ENCODE measurements at places on chromosomes 7 and 10.
A peak's percentile ranks its signal among the peaks of the same experiment; 100 is the strongest.

- DNase-seq: peak; percentile 51
Measured at GRCh38 chr10:30002426-30003266, 56.7 kb downstream of the JCAD start.

- DNase-seq: no peak
Measured at GRCh38 chr10:97111615-97112014, 74.1 kb downstream of the SLIT1 start.

- no peak for DNase-seq
Measured at GRCh38 chr10:102281102-102281487, 35.8 kb downstream of the GBF1 start.

DNA sequence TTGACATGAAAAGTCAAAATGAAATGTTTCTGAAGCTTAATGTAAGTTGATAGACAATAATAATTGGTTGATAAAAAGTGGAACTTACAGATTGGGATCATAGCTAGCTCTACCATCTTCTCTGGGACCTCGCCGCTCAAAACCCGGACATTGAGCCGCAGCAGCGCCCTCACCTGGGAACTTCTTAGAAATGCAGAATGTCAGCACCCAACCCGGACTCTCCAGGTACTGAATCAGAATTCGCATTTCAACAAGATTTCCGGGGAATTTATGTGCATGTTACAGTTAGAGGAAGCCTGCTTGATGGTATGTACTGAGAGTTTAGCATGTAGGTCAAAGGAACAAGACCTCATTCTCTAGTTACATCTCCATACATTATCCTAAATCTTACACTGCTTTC, 36.7 kb upstream of the ABLIM1 start:
- peak; percentile 36 for DNase-seq

- no peak for DNase-seq
Measured at GRCh38 chr7:35754741-35755140, 46.1 kb upstream of the SEPTIN7 start.

DNA sequence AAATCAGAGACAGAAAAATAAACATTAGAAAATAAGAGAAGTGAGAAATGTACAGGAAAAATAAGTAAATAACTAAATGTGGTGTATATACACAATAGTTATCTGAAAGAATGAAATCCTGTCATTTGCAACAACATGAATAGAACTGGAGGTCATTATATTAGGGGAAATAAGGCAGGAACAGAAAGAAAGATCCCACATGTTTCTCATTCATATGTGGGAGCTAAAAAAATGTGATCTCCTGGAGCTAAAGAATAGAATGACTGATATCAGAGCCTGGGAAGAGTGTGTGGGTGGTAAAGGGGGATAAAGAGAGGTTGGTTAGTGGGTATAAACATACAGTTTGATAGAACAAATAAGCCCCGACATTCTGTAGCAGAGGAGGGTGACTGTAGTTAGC, 27.3 kb downstream of the PLXDC2 start:
- DNase-seq: no peak

DNA sequence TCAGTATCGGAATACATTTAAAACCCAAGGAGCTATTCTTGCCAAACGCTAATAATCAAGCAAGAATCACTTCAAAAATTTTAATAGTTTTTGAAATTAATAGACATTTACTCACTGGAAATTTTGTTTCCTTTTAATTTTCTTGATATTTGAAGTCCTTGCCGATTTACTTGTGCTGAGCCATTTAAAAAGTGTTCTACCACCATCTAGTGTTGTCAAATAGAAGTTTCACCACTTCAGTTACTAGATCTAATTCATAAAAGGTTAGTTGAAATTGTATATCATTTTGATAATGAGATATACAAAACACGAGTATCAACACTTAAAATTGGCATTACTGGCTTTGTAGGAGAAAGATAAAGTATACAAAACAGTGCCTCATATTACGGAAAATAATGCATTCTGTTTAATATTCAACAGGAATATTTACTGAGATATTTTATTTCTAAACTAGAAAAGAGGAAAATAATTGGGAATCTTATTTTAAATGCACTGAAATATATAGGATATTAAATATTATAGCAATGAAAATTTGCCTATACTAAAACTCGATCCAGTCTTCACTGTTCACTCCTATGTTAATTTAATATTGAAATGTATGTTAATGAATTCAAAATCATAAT, 664.8 kb upstream of the SEMA3D start:
- DNase-seq: no peak

DNA sequence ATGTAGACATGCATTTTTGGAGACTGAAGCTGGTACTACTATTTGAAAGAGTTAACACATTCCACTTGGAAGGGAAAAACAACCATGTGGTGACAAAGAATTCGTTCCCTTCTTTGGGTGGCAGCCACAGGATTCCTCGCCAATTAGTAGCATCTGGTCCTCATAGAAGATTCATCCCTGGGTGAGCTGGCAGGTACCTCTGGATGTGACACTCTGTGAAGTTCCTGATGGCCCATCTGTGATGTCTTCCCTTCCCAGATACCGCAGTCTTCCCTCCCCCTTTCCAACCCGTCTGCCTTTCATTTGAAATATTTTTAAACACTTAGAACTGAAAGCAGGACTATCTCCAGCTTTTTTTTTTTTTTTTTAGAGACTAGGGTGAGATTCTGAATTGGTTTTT, 569.5 kb downstream of the TYW1 start:
- DNase-seq: no peak

GRCh38 chr10:111590703-111591102, 513.9 kb downstream of the ADRA2A start:
- no peak for DNase-seq

- no peak for DNase-seq
Measured at GRCh38 chr10:123854498-123854897, 37.1 kb downstream of the CPXM2 start.

DNA sequence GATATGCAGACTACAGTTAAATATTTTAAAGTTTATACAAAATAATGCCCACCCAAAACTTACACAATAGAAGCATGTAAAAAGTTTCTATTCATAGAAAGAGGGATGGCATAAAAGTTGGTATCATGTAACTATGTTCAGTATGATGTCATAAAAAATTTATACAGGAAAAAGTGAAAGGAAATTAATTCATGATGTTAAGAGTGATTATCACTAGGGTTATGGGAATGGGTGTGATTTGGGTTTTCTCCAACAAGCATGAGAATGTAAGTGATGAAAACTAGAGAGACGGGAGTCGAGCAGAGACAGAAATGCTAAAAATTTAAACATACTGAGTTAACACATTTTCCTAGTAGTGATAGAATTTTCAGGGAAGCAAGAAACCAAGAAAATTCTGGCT, 52.7 kb downstream of the GDI2 start:
- no peak for DNase-seq

DNA sequence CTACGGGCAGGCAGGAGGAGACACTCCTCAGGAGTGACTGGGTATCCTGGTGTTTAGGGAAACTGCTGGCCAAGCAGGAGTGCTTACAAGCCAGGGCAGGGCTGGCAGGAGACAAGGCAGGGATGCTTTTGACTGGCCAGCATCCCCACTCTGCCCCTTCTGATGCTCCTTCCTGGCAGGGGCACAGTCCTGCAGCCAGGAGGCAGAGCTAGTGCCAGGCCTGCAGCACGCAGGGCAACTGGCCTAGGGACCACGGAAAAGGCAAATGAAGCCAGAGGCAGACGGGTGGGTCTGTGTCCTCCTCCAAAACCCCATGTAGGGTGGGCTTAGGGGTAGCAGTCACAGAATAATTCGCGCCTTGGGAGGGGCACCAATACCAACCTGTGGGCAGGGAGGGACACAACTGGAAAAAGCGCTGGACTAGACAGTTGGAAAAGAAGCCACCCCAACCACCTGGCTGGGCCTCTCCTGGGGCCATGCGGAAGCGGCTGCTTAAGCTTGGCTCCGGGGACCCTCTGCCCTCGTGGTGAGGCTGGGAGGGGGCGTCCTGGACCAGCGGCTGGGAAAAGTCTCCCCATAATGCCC, 4.8 kb downstream of the IMPDH1 start:
- no peak for DNase-seq

GRCh38 chr7:76236224-76236623, 34.5 kb downstream of the SRRM3 start:
- DNase-seq: no peak

- no peak for DNase-seq
Measured at GRCh38 chr7:108629651-108630400, 60.2 kb downstream of the DNAJB9 start.

DNA sequence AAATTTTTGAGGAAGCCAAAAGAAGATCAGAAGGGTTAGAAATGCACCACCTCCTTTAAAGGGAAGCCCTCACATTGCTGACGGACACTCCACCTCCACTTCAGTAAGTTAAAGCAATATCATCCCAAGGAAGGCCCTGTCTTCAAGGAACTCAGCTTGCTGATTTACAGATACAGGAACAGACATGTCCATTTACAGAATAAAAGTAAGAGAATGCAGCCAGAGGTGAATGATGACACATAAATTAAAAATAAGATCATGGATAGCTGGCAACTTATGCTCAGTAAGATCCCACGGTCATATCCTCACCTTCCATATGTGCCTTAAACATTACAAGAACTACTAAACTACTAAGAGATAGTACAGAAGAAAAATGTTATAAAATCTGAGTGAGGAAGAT, 20.4 kb downstream of the GRB10 start:
- DNase-seq: no peak

DNA sequence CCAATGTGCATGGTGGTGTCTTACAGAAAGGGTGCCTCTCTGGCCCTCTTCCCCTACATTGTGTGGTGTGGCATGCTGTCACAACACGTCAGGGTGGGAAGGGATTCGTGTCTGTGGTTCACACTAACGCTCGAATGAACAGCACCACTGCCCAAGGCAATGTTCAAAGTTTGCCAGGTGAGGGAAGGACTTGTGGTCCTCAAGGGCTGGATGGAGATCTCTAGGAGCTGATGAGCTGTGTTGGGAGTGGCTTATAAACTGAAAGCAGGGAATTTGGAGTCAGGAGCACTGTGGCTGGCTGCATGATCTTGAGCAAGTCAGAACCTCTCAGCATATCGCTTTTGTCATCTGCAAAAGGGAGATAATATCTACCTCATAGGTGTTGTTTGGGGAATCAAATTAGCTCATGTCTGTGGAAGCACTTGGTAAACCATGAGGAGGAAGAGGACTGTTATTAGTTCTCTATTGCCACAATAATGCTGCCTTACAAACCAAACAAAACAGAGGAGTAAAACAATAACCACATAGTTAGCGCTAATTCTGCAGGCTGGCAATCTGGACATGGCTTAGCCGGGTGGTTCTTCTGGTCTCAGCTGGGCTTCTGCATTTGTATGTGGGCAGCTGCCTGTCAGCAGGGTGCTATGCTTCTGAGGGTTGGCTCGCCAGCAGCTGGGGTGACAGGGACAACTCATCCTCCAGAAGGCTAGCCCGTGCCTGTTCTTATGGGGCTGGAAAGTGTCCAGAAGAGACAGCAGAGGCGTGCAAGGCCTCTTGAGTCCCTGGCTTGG, 22.9 kb upstream of the C10orf105 start:
- DNase-seq: peak; percentile 40

- no peak for DNase-seq
Measured at GRCh38 chr7:45657890-45658715, 83.9 kb downstream of the ADCY1 start.

DNA sequence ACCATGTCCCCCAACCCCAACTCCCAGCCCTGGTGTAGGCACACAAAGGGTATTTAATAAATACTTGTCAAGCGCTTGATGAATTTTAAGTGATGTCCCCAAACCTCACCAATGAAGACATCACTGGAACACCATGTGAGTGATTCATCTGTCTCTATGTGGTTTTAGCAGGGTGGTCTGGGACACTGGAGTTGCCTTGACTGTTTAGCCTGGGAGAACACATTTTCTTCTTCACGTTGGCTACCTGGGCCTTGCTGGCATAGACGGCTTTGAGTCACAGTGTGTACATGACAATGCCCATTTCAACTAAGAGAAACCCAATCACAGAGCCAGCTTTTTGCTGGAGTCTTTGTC, 24.8 kb upstream of the SHH start:
- no peak for DNase-seq

DNA sequence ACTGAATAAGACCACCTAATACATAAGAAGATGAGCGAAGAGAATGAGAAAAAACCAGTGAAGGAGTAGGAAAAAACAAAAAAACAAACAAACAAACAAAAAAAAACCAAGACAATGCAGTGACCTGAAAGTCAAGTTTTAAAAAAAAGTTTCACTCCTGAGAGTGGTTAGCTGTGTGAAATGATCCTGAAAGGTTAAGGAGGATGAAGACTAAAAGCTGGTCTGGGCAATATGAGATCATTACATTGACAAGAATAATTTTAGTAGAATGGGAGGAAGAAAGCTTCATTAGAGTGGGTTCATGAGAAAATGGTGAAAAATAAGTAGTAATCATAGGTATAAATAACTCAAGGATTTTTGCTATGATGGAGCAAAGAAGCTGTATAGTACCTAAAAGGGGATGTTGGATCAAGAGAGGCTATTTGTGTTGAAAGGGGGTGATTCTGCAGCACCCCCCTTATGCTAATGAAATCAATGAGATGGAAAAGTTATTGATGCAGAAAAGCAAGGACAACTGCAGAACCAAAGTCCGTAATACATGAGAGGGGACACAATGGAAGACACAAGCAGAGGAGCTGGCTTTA, 80.2 kb downstream of the KMT2C start:
- DNase-seq: no peak

DNA sequence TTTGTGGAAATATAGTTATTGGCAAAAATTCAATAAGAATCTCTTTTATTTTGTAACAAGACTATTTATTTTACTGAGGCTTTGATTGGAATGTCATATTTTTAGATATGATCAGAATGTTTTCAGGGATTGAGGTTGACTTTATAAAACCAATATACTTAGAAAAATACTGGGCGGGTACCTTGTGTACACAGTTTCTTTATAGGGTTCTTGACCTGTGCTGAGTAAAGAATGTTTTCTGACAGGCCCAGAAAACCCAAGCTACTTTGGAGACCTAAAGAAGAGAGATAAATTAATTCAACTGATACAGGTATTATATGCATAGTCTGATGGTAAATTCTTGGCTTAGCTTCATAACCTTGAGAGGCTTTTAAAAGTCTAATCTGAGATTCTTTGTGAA, 23.9 kb upstream of the SPAM1 start:
- no peak for DNase-seq

DNA sequence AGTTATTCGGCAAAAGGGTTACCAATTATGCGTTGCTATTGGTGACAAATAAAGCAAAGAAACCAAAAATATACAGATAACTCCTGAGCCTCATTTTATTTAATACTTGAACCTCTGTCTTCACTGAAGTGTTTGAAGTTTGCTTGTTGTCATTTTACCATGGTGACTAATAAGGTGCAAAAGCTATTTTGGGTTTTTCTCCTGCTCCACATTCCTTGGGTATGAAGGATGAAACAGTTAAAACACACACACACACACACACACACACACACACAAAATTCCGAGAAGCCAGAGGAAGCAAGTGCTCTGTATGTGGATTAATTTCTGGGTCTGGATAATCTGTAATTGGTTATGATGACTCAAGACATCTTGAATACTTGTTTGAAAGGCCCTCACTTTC, 246.5 kb downstream of the COBL start:
- DNase-seq: no peak

- no peak for DNase-seq
Measured at GRCh38 chr10:64039198-64039597, 518.0 kb downstream of the REEP3 start.

- no peak for DNase-seq
Measured at GRCh38 chr7:80548840-80549530, 37.1 kb upstream of the GNAT3 start.

Data from CD4-positive, alpha-beta T cell treated with Interleukin-10 for 1 hour (primary cell).